ENCODE measurements at places on chromosomes 16 and 17.

- peak; percentile 60 for DNase-seq
Observed at GRCh38 chr17:40086150-40087044, 14.0 kb downstream of the NR1D1 start.

GRCh38 chr16:13401641-13402040 is 500.2 kb downstream of the SHISA9 start:
- no peak for DNase-seq

DNA sequence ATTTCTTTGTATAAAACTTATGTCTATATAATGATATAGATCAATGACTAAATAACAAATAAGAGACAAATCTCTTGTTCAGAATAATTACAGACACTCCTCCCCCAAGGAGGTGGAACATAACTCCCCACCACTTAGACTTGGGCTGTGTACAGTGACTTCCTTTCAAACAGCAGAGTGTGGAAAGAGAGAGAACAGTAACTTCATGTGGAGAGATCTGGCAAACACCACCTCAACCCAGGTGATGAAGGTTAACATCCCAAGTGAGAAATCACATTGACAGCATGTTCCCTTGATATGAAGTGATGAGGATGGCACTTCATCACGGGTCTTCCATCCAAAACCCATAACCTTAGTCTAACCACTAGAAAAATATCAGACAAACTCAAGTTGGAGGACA is 169.3 kb downstream of the PARN start:
- DNase-seq, result no peak

GRCh38 chr17:76530095-76530723 is 7.3 kb downstream of the CYGB start:
- DNase-seq, result no peak

- DNase-seq, result no peak
Observed at GRCh38 chr17:17034026-17034425, 8.2 kb upstream of the MPRIP start.

DNA sequence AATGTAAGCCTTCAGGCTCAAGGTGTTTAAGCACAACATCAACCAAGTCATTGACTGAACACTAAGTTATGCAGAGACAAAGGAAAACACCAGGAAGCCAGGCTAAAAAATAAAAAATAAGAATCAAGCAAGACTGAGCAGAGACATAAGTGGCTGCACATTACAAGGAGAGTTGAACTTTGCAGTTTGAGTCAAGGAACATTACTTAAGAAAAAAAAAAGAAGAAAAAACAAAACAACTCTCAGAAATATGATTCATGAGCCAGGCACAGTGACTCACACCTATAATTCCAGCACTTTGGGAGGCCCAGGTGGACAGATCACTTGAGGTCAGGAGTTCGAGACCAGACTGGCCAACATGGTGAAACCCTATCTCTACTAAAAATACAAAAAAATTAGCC is 168.1 kb downstream of the C16orf95 start:
- no peak for DNase-seq

- no peak for DNase-seq
Observed at GRCh38 chr17:51107778-51108177, 12.9 kb downstream of the SPAG9 start.

DNA sequence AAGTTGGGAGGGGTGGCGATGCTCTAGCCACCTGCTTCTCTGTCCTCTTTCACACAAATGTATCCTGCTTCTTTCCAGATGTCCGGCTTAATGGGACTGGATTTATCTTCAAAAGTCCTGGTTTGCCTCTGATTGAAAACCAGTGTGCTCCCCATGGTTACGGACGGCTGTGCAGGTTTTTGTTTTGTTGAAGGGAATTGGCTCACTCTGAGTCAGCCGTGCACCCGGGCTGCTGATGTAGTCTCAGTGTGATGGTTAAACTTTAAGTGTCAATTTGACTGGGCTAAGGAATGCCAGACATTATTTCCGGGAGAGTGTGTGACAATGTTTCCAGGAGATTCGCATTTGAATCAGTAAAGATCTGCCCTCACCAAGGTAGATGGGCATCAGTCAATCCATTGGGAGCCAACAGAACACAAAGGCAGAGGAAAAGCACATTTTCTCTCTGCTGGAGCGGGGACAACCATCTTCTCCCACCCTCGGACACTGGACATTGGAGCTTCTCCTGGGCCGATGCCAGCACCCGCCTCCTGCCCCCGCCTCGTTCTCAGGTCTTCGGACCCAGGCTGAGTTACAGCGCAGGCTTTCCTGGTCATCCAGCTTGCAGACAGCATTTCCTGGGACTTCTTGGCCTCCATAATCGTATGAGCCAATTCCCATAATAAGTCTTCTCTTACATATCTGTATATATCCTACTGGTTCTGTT is 126.9 kb upstream of the TNRC6C start:
- DNase-seq, result no peak

DNA sequence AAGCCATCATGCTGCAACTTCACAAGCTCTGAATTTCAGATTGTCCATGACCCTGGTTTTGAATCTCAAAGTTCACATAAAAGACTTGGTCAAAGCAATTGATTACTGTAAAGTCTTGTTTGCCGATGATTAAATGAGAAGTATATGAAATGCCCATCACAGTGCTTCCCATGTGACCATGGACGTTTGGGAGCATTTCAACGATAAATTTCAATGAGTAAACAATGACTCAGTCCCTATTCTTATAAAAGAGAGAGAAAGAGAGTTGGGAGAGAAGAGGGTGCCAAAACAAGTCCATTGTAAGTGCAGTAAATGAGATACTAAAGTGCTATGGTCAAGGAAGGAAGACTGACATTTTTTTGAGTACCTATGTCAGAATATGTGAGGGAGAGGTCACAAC is 276.9 kb downstream of the SOX9 start:
- no peak for DNase-seq
